ENCODE measurements at places on chromosomes 5 and 9.
A peak's percentile ranks its signal among the peaks of the same experiment; 100 is the strongest.

DNA sequence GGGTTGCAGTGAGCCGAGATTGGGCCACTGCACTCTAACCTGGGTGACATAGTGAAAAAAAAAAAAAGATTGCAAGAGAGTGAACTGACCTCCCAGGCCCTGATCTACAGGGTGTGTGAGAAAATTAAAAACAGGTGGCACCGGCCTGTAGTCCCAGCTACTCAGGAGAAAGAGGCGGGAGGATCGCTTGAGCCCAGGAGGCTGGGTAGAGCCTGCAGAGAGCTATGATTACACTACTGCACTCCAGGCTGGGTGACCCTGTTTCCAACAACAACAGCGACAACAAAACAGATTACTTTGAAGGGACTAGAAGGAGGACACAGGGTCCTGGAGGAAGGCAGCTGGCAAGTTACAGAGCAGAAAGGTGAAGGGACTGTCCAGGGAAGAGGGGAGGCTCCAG is 42.2 kb upstream of the FABP6 start:
- peak; percentile 29 for DNase-seq

GRCh38 chr5:135883441-135883840 is 12.2 kb downstream of the IL9 start:
- DNase-seq = no peak

GRCh38 chr5:14630671-14631070 is 33.8 kb upstream of the OTULIN start:
- DNase-seq = no peak

DNA sequence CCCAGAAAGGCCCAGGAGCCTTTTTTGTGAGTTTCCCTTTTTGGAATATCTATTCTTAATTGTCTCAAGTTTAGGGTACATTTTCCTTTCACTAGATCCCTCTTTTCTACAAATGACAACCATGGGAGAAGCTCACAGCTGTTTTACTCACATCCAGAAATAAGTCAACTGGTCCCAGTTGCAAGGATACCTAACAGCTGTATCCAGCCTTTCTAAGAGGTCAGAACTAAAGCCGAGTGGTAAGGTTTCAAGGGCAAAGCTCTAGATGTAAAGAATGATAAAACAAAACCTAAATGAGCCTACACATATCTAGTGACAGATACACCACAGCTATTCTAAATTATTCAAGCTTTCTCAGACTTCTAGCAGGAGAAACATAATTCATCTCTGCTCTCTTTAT is 4.4 kb downstream of the FGF10 start:
- no peak for DNase-seq

DNA sequence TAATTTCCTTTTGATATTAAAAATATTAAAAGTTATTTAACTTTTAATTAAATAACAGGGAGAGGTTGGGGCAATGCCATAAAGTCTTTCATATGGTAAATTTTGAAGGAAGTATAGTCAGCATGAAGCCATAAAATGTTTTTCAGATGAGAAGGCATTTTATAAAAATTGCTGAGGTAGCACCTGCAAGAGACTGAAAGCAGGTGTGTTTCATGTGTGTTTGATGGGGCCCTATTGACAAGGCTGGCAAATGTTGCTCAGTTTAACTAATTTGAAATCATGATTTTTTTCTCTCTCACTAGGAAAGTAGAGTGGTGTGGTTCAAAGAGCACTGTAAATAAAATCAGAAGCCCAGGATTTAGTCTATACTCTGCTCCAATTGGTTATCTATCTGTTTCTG is 805.8 kb upstream of the C9orf72 start:
- DNase-seq = no peak

GRCh38 chr5:132327252-132327955 is 33.2 kb downstream of the SLC22A4 start:
- DNase-seq = peak; percentile 80

DNA sequence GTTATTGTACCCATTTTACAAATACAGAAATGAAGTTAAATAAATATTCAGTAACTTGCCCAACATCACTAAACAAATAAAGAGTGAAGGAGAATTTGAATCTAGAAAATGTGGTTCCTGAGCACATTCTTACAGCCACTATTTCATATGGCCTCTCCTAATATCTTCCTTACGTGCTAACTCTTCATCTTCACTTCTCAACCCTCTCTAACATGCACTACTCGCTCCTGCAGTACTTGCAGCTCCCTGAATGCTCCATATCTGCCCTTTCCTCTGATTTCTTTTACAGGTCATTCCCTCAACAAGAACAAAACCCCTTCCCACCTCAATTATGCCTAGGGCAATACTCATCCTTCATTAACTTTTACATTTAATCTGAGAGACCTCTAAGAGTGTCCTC is 711.5 kb downstream of the CETN3 start:
- no peak for DNase-seq

DNA sequence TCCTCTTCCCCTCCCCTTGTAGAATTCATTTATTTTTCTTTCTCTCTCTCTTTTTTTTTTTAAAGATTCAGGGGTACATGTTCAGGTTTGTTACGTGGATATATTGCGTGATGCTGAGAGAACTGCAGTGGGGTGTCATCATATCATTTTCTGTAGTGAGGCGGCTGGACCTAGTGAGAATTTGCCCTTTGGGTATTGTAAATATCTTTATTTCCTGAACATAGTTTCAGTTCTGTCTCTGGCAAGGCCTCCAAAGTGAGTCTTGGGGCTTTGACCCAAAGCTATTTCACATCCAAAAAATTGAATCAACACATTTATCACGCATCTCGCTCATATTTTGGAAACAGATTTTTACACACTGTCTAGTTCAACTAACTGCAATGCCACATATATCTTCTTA is 25.4 kb upstream of the MYOT start:
- DNase-seq = no peak

DNA sequence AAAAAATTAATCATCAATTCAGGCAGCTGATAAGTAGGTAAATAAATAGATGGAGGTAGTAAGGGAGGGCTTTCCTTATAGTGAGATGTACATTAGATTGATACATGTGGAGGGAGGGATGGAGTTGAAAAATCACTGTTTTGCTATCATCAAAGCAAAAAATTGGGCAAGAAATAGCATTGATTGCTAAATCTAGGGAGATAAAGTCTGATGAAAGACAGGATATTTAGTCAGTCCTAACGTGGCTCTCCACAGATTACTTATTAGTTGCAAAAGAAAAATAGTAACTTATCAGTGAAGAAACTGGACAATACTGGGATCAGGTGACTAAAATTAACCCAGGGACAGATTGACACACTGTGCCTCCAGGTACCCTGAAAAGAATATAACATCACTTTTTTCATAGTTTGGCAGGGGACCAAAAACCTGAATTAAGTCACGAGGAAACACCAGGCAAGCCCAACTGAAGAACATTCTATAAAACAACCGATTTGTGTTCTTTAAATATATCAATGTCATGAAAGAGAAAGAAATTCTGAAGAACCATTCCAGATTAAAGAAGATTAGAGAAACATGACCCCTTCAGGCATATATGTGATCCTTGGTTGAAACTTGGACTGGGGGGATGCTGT is 27.1 kb upstream of the GOLPH3 start:
- DNase-seq = peak; percentile 57

DNA sequence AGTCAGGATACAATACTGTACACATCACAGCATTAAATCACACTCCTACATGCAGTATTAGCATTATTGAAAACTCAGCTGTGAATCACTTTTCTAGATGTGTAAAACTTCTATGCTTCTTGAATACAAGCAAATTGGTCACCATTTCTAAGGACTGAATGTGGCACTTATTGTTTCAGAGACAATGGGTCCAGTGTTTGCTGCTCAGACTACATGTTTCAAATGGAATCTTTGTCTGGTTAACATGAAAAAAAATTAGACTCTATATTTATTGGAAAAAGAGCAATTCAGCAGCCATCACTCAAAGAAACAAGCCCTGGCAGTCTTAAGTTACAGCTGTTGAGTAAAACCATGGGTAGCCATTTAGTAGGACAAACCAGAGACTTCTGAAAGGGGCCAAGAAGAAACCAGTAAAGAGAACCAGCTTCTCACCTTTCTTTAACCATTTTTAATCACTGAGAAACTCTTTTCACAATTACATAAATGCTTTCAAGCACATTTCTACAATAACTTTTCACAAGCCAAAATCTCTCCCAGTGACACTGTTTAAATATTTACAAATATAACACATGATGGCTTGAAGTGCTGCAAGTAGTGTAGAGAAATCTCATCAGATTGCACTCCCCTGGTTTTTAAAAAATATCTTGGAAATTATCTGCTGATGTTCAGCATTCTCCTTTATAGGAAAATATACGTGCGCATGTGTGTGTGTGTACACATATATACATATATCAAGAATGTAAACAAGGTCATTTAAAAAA is 35.2 kb downstream of the OR2K2 start:
- DNase-seq = no peak

DNA sequence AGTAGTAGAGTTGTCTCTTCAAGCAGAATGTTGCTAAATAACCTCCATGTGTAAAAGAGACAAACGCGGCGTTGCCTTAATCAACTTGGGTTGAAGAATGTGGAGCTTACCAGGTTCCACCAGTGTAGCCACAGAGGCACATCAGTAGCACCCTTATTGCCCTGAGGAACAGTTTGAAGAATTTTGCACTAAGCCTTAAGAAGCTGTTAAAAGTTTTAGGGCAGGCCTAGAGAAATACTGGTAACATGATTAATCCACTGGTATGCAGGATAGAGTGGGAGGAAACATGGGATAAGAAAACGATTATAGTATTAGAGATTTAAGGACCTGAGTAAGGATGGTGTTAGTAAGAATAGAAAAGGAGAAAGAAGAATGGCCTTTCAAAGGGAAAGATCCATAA is 100.6 kb downstream of the ZCCHC7 start:
- DNase-seq = peak; percentile 23

DNA sequence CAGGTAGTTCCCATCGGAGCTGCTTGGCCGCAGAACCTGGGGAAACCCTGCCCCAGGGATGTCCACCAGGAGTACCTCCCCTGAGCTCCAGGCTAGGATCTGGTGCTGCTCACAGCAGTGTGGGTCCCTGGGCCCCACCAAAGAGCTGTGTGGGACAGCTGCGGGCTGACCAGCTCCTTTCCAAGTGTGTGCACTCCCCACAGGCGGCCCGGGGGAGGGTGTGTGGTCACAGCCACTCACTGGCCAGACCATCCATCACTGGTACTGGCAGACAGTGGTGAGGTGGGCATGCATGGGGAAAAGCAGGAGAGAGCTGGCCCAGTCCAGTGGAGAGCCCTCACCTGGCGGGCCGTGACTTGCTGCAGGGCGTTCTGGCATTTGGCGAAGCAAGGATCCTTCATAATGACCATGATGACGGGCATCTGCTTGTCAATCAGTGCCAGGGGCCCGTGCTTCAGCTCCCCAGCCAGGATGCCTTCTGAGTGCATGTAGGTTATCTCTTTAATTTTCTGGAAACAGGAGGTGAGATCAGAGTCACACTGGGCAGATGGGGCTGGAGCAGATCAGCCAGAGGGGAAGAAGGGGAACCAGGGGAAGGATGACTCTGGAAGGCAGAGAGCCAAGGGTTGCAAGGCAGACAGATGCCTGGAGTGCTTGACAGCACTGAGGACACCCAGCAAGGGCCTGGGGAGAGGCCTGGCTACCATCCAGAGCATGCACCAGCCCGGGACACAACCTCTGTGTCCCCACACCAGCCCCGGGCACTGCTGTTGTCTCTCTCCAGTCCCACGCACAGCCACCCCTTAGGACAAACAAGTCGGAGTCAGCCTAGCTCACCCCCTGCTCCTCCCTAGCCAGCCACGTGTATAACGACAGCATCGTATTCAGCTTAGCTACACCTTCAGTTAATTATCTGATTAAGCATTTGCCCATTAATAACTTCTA is 12.8 kb upstream of the MAPK9 start:
- no peak for DNase-seq

- DNase-seq = peak; percentile 31
These were observed 51.5 kb downstream of the CEP120 start for GRCh38 chr5:123371575-123372179.

DNA sequence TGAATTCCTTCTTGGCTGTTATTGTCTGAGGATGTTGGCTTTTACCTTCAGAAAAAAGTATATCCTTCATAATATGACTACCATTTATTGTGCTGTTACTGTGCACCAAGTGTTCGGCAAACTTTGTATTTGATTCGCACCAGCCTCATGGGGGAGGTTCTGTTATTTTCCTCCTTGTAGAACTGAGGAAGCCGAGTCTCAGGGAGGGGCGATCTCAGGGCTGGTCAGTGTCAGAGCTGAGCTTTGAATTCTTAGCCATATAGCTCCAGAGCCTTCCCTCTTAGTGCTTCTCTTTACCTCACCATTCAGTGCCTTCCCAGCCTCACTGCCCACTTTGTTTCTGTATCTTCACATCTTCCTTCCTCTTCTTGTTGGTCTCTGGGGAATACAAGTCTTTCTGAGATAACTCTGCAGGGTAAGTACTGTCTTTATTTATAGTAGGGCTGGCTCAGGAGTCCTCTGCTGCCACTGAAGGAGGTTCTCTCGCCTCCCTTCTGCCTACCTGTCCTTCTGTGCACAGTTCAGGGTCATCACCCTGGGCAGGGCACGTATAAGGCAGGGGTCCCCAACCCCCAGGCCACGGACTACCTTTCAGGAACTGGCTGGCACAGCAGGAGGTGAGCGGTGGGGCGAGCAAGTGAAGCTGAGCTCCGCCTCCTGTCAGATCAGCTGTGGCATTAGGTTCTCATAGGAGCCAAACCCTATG is 48.4 kb downstream of the GALNT10 start:
- no peak for DNase-seq

- DNase-seq = no peak
These were observed 65.2 kb downstream of the MCCC2 start for GRCh38 chr5:71652349-71652748.

DNA sequence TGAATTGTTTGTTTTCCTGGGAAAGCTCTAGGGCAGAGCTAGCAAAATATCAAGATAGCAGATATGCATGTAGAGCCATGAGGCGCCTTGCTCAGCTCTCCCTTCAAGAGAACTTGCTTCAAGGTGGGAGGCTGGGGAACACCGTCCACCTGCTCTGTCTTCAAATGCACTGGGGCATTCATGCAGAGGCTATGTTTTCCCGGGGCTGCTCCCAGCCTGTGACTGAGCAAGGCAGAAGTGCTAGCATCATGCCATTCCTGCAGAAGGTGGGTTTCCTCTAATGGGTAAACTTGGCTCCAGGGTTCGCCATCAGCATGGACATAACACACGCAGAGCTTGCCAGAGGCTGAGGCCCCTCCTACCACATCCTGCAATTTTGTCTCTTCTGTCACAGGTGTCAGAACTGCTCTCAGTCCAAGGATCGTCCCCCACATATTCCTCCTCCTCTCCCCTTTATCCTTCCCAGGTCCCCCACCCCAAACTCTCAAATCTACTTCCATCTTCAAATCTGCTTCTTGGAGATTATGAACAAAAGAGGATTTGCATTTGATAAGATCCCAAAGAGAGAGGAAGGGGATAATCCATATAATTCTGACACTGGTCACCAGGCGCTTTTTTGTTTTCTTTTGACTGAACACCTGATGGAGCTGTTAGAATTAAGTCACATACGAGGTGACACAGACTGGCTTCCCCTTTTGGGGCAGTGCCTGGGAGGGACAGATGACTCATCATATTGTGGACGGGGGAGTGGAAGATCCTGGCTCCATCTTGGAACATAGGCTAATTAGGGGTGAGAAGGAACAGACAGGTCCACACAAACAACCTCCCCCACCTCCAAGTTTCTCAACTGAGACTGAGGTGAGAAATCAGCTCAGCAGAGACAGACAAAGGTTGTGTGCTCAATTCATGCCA is 85.0 kb upstream of the TAF11L2 start:
- DNase-seq = peak; percentile 2

GRCh38 chr5:124309241-124309980 is 437.0 kb downstream of the ZNF608 start:
- no peak for DNase-seq

All from fibroblast of mammary gland (primary cell).